ENCODE measurements at places on chromosomes 3 and 15.

DNA sequence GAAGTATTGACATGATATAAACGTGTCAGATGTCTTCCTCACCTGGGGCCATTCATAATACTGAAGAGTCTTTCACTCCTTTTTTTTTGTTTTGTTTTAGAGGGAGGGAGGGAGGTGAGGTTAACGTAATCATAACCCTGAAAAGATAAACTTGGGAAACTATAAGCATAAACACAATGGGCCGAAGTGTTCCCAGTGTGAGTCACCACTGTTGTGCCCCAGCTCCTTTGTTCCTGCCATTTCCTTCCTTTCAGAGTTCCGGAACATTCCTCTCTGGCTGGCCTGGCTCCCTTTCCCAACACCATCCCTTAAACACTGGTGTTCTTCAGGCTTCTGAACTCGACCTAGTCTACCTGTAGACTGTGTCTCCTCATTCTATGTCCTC, 18.6 kb downstream of the PLD1 start:
- DNase-seq, result no peak

DNA sequence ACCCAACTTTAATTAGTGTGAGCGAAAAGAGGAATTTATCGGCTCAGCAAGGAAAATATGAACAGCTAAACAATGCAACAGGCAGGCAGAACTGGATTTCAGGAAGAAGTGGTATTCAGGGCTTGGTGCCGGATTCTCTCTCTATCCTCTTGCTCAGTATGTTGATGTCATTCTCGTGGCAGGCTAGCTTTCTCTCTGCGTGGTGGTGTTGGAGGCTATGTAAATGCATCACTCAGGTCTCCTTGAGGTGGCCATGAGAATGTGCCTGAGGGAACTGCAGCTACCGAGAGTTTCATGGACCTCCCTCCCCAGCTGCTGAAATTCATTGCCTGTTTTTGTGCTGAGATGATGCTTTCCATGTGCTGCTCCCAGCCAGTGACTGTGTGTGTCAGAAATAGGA, 18.3 kb upstream of the SYN2 start:
- DNase-seq, result no peak

DNA sequence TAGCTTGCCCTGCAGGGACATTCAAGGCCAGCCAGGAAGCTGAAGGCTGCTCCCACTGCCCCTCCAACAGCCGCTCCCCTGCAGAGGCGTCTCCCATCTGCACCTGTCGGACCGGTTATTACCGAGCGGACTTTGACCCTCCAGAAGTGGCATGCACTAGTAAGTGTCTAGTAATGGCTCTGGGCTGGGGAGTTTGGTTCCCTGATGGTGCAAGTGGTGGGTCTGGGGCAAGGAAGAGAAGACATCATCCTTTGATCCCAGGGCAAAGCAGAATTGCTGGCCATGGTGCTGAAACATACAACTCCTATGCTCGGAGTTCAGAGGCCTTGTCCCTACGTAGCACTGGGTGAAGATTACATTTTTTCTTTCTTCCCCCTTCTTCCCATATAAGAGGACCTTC, 311.4 kb downstream of the EPHB1 start:
- DNase-seq, result no peak

GRCh38 chr3:100759159-100759558, 49.9 kb downstream of the TFG start:
- DNase-seq, result no peak

GRCh38 chr3:23954144-23954543, 9.1 kb downstream of the NR1D2 start:
- no peak for DNase-seq

GRCh38 chr15:40080847-40081246, 27.8 kb downstream of the BMF start:
- DNase-seq, result no peak

DNA sequence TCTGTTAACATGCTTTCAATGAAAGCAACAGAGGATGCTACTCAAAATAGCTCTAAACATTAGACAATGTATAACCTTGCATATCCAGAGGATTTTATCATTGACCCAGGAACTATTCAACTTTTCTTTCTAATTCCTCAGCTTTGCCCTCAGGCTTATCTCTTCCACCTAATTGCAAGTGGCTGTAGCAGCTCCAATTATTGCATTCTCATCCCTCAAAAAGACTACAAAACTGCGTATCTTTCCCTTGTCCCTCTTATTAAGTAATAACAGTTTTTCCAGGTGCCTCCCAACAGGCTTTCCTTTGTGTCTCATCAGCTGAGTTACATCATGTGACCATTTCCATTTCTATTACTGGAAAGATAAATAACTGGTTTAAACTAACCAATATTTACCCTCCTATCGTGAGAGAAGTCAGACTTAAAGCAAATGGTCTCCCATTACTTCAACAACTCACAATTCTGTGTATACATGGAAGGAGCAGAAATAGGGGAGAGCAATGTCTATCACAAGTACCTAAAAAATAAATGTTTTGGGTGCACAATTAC, 78.0 kb upstream of the MBNL1 start:
- no peak for DNase-seq

DNA sequence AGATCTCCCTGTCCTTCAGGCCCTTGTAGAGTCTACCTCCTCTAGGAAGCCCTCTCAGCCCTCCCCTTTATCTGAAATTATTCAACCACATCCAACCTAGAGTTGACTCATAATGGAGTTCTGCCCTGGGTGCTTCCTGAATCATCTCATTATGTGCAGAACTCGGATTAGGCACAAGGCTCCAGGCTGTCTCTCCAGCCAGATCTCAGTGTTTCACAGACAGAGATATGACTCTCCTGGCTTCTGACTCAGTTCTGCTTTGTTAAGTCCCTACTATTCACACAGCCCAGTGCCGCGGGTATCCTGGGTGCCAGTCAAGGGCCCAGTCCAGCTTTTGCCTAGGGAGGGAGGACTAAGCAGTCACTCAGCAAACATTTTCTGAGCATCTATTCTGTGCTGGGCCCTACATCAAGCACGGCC, 9.3 kb downstream of the STRA6 start:
- no peak for DNase-seq
